ENCODE measurements at places on chromosomes 7 and 10. TPM values are rescaled to one million over a fixed set of nuclear protein-coding genes. Genes with fewer than 3 reads are reported as not detected.

- DNase-seq: no peak
Observed at GRCh38 chr10:91487911-91488582, 77.9 kb downstream of the HECTD2 start.

- no peak for DNase-seq
Observed at GRCh38 chr7:47685151-47685550, 103.2 kb upstream of the TNS3 start.

GRCh38 chr7:47714669-47715607 is 133.0 kb upstream of the TNS3 start:
- DNase-seq: no peak

The PRR15 gene
- 177 TPM for total RNA-seq

The GNGT1 gene
- total RNA-seq: not detected

GRCh38 chr10:58817201-58817846 is 304.7 kb downstream of the BICC1 start:
- no peak for DNase-seq

DNA sequence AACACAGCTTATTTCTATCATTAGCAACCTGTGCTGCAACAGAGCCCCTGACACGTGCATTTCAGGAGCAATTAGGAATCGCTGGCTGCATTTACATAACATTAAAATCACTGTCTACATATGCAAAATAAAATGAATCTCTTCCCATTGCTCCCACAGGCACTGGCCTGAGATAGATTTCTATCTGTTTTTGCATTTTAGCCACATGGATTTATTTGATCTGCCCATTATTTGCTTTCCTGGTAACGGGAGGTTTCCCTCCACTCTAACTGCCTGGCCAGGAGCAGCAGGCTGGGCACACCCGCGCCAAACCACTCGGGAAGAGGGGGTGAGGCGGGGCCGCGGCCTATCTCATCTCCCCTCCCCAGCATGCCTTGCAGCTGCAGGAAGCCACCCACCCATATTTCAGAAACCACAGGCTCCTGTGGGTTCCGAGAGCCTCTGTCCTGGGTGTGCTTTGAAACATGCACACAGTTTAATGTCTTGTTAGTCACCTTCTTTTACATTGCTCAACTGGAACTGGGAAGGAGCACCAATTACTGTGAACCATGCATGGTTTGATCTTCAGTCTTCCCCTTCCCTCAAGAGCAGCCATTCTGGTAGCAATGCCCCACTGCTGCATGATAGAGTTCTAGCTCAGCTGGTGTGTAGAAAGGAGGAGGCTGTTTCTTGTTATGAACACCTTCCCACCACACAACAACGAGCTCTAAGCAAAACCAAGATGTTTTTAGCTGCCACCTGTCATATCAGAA is 37.7 kb upstream of the IKZF1 start:
- DNase-seq: peak; percentile 57

GRCh38 chr7:13948019-13948801 is 41.3 kb downstream of the ETV1 start:
- DNase-seq: no peak

DNA sequence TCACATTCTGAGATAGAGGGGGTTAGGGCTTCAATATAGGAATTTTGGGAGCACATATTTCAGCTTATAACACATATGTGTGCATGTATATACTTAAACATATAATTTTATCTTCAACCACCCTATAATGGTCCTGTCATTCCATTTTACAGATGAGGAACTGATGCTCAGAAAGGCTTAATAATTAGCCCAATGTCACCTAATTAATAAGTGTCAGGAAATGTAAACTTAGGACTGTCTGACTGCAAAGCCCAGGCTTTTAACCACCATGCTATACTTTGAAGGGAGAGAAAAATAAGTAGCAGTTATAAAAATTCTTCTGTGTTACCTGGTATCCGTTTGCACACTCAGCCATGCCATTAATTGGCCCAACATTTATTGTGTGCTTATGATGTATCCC is 172.6 kb downstream of the SKIDA1 start:
- no peak for DNase-seq

The CLCN1 gene
- total RNA-seq: not detected

DNA sequence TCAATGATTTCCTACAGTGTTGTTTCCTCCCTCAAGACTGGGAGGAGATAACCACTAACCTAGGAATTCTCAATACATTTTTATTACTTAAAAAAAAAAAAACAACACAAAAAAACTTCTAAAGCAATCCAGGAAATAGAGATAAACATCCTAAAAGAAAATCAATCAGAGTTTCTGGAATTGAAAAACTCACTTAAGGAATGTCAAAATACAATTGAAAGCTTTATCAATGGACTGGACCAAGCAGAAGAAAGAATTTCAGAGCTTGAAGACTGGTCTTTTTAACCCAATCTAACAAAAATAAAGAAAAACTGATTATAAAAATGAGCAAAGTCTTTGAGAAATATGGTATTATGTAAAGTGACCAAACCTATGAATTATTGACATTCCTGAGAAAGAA is 394.1 kb downstream of the XPNPEP1 start:
- DNase-seq: no peak

DNA sequence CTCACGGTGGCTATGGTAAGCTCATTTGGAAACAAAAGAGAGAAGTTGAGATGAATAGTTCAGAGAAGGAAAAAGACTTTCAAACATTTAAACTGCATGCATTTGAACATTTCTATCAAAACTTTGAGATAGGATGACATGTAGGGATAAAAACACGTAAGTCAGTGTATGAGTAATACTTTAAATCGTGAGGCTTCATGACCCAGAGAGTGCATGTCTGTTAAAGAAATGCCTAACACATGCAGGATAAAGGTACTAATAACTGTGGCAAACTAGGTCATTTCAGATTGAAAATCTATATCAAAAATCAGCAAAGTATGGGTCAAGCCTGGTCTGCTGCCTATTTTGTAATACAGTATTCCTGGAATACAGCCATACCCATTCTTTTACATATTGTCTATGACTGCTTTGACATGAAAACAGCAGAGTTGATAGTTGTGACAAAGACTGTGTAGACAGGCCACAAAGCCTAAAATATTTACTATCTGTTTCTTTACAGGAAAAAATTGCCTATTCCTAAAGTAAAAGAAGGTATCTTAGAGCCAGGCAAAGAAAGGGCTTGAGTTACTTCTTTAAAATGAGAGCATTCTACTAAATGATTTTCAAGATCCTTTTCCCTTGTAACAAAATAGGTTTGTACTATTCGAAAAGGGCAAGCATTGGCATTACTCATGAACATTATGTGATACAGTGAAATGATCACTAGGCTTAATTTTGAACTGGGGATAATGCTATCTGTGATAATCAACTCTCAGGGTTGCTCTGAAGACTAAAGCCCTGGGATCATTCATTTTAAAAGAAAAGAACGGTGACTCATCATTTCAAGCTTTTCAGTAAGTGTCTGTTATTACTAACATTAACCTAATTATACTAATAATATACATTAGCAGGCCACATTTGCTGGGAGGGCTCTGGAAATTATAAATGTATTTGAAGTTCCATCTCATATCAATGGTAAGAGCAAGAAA is 185.9 kb downstream of the CRPPA start:
- no peak for DNase-seq

The SORBS1 gene
- 120 TPM for total RNA-seq

GRCh38 chr7:55574051-55574717 is 1.9 kb upstream of the VOPP1 start:
- no peak for DNase-seq

DNA sequence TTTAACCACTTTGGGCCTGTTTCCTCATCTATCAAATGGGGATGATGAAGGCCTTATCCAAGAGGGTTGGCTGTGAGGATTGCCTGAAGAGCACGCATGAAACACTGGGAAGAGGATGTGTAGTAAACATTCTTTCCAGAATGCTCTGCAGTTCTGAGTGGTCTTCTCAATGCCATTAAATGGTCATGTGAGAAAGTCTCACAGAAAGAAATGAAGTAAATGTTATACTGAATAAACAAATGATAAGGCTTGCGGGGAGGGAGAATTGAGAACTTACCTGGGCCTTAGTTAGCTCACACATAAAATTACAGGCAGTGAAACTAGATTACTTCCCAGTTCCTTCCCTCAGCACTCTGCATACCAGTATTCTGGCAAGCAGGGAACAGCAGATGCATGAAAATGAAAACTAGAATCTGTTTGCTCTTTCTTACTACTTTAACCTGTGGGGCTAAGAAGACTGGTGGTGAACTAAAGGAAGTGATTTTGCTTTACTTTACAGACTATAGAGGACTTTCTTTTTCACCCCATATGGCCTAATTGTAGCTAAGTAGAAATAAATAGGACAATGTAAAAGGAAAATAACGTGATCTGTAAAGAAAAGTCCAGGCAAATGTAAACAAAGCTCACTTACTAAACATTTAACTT is 135.3 kb upstream of the CCDC6 start:
- DNase-seq: no peak

The SPDYE9 gene
- not detected for total RNA-seq

DNA sequence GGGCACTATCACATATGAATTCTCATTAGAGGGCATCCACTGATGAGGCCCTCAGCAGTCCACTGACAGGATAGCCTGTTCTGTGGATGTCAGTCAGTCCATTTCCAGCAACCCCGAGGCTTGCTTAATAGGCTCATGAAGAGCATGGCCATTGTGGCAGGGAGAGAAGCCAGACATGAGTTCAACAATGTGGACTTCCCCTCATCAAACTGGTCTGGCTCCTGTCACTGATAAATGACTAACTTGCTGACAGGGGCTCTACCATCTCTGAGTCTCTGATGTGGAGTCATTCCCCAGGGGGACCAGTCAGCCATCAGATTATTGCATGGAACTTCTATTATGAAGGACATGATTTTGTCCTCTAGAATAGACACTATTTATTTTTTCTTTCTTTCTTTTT is 19.8 kb upstream of the TRIL start:
- no peak for DNase-seq

DNA sequence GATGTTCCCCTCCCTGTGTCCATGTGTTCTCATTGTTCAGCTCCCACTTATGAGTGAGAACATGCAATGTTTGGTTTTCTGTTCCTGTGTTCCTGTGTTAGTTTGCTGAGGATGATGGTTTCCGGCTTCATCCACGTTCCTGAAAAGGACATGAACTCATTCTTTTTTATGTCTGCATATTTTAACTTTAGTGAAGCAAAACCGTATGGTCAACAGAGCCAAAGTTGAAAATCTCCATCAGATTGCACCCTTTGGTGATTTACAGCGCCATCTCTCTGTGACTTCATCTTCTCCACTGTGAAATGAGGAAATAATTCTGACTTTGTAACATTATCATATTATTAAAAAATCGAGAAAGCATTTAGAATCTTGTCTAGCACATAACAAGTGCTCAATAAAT is 132.3 kb upstream of the PLXDC2 start:
- no peak for DNase-seq

The CTAGE6 gene
- total RNA-seq: 0.22 TPM

- DNase-seq: no peak
Observed at GRCh38 chr7:101386558-101387231, 24.0 kb downstream of the COL26A1 start.

DNA sequence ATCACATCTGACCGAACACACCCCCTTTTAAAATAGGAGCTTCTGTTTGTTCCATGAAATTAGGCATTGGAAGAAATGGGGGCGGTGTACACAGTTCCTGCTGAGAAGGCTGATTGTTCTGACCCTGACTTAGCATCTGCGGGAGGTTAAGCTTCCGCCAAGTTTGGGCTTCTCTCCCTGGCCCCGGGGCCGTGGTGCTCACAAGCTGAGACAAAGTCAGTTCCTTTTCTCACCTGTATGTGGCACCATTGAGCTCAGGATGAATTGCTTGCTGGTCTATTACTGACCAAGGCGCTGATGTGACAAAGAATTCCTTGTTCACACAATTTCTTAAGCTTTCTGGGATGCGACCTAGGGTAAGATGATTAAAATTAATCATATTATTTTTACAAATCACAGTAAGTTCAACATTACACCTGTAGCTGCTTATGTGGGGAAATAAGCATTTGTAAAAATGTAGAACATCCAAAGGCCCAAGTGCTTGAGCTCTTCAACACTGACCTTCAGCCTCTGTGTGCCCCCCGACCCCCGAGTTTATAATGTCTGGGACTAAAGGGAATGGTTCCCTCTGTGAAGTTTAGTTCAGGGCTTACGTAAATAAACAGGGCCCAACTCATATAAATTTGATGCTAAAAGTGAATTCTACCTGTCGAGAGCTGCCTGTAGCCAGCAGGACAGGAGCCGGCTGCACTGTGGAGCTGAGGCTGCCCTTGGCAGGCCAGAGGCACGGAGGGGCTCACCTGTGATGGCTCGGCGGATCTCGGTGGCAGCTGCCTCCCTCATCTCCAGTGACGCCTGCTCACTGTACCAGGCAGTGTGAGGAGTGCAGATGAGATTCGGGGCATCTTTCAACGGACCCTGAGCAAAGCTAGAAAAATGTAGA is 50.8 kb downstream of the ZRANB1 start:
- DNase-seq: peak; percentile 54

- no peak for DNase-seq
Observed at GRCh38 chr7:101555921-101556275, 73.2 kb downstream of the MYL10 start.

The MRLN gene
- total RNA-seq: not detected

- DNase-seq: no peak
Observed at GRCh38 chr7:585873-586272, 66.2 kb upstream of the PDGFA start.

DNA sequence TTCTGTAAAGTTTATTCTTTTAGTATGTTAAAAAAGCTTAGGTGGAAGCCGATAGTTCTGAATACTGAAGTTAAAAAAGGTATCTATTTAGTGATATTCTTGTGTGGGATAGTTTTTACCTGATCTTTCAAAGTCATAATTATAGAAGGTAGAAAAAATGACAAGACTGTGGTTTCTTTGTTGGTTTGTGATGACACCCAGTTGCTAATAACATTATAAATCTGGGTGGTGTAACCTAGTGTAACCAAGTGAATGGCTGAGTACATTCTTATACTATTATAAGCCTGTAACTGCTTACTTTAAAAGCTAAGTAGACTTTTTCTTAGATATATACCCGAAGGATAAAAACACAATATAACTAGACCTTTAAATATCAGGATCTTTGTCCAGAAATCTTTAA is 2.3 kb downstream of the CDK13 start:
- DNase-seq: no peak

- no peak for DNase-seq
Observed at GRCh38 chr10:5835446-5836095, 22.3 kb upstream of the GDI2 start.

The IFIT5 gene
- 10.2 TPM for total RNA-seq

GRCh38 chr10:28082885-28083284 is 84.0 kb upstream of the ODAD2 start:
- no peak for DNase-seq

GRCh38 chr7:82317760-82318159 is 125.8 kb downstream of the CACNA2D1 start:
- no peak for DNase-seq

DNA sequence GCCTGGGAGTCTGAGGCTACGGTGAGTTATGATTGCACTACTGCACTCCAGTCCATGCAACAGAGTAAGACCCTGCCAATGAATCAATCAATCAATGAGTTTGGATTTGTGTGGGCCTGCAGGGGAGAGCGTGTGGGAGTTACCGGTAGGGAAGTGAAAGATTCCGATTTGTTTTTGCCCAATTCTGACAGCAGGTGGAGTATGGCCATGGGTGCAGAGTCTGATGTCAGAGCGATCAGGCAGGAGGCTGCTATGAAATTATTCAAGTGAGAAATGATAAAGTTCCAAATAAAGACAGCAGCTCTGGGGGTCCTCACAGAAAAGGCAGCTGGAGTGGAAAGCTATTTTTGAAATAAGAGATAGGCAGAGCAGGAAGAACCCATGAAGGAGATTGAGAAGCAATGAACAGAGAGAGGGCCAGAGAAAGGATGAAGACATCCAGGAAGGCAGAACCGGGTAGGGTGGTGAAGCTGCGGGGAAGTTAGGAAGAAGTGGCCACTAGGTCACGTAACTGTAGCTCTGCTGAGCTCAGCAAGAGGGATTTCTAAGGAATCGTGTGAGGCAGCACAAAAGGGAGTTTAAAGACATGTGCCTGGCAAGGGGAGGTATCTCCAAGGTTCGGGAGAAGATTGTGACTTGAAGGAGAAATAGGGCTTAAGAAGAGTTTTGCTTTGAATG is 93.7 kb upstream of the NMT2 start:
- peak; percentile 18 for DNase-seq
